Right renal cortex interstitium (tissue), 3 donors: ENCODE measurements at places on chromosomes 12 and 14. TPM values are rescaled to one million over a fixed set of nuclear protein-coding genes. Genes with fewer than 3 reads are reported as not detected.

Gene TAS2R13
- polyA plus RNA-seq: not detected

Gene KCNK13
- polyA plus RNA-seq: 0.18 TPM

Gene DCN
- polyA plus RNA-seq: 520 TPM

Gene C12orf54
- polyA plus RNA-seq: 0.60 TPM

Gene SSTR1
- polyA plus RNA-seq: 2.2 TPM

Gene DIO3
- 0.11 TPM for polyA plus RNA-seq

Gene RPL10L
- 0.23 TPM for polyA plus RNA-seq

Gene SLC16A7
- 5.7 TPM for polyA plus RNA-seq

Gene PTGER2
- 6.8 TPM for polyA plus RNA-seq

Gene C12orf60
- polyA plus RNA-seq: 5.2 TPM

Gene SUPT16H
- polyA plus RNA-seq: 160 TPM

Gene OAS1
- polyA plus RNA-seq: 12.9 TPM

Gene KRT73
- not detected for polyA plus RNA-seq

Gene FOXG1
- 0.33 TPM for polyA plus RNA-seq

Gene RAB2B
- 42.5 TPM for polyA plus RNA-seq

Gene MBIP
- 54.2 TPM for polyA plus RNA-seq

Gene C1R
- 50.6 TPM for polyA plus RNA-seq

Gene RND1
- 2.2 TPM for polyA plus RNA-seq
